ENCODE measurements at places on chromosomes 13 and 19.

DNA sequence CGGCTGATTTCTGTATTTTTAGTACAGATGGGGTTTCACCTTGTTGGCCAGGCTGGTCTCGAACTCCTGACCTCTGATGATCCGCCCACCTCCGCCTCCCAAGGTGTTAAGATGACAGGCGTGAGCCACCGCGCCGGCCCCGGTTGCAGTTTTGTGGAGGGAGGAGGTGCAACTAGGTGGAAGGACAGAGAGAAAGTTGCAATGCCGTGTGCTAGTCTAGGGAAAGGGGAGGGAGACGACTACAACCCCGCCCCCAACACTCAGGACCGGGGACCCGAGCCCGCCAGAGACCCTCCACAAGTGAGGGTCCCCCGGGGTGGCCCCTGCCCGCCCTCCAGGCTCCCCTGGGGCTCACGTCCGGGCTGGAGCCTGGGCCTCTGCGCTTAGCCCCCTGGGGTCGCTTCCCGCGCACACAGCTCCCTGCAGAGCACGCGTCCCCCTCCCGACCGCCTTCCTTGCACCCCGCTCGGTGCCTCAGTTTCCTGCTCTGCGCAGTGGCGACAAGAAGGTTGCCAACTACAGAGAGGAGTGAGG, 1.2 kb upstream of the ARID3A start:
- no peak for DNase-seq

GRCh38 chr13:97030705-97031452, 36.6 kb upstream of the OXGR1 start:
- no peak for DNase-seq

GRCh38 chr13:48532256-48532505, 699 bp downstream of the RCBTB2 start:
- DNase-seq, result no peak

GRCh38 chr13:114118086-114118485, 14.3 kb downstream of the RASA3 start:
- no peak for DNase-seq

DNA sequence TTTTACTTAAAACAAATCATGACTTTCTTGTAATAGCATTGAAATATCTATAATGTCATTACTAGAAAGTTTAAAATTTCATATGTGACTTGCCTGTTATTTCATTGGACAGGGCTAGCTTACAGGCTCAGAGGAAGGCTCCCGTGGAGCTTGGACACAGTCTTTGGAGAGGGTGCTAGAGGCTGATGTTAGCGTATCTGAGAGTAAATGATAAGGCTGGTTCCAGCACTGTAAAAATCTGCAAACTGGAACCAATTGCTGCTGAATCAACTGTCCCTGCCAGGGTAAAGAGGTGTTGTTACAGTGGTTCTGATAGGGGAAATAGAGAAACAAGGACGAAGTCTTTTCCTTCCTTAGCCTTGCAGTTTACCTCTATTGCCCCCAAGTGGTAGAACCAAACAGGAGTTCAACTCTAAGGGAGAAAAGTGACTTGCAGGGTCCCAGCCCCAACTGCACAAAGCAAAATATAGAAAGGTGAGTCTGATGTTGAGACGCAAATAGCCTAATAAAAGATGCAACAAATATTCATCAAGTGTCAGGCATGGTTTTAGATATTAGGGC, 901.7 kb downstream of the DIAPH3 start:
- no peak for DNase-seq

DNA sequence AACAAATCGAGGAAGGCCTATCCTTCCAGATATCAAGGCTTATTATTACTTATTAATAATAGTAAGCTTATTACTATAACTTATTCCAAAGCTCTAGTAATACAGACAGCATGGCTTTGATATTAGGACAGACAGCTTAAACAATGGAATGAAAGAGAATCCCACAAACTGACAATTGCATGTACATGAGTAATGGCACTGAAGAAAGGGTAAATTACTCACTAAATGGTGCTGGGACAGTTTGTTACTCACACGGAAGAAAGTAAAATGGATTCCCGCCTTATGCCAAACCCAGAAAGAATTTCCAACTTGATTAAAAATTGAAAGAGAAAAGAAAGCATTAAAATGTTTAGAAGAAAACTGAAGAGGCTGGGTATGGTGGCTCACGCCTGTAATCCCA, 60.3 kb downstream of the MIPEP start:
- DNase-seq, result no peak

- no peak for DNase-seq
Measured at GRCh38 chr13:97235549-97236231, 13.6 kb downstream of the MBNL2 start.

DNA sequence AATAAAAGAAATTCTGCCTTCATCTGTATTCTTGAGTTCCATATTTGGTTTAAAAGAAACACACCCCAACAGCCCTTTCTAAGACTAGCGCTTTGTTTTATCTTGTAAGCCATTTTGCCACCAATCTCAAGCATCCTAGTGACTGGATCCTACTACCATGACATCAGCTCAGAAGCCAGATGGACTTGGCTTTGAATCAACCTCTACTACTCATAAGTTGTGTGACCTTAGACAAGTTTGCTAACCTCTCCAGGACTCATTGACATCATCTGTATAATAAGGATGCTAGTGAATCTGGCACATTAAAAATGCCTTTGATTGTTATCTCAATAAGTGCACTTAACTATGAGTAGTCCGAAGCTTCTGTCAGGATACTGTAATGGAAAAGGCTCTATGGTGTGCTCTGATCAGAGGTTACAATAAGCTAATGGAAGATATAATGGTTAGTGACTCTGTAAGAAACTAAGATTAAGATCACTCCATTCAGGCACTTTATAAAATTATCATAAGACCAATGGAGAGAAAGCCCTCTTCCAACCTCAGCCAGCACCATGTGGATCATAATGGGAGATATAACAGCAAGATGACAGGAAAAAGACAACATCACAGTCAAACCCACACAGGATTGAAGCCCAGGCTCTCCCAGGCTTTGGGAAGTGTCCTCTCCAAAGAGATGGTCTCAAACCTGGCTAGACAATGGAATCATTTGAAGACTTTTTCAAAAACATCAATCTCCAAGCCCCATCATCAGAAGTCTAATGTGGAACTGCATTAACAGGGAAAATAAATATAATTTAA, 180.6 kb upstream of the MIR17HG start:
- DNase-seq, result no peak

DNA sequence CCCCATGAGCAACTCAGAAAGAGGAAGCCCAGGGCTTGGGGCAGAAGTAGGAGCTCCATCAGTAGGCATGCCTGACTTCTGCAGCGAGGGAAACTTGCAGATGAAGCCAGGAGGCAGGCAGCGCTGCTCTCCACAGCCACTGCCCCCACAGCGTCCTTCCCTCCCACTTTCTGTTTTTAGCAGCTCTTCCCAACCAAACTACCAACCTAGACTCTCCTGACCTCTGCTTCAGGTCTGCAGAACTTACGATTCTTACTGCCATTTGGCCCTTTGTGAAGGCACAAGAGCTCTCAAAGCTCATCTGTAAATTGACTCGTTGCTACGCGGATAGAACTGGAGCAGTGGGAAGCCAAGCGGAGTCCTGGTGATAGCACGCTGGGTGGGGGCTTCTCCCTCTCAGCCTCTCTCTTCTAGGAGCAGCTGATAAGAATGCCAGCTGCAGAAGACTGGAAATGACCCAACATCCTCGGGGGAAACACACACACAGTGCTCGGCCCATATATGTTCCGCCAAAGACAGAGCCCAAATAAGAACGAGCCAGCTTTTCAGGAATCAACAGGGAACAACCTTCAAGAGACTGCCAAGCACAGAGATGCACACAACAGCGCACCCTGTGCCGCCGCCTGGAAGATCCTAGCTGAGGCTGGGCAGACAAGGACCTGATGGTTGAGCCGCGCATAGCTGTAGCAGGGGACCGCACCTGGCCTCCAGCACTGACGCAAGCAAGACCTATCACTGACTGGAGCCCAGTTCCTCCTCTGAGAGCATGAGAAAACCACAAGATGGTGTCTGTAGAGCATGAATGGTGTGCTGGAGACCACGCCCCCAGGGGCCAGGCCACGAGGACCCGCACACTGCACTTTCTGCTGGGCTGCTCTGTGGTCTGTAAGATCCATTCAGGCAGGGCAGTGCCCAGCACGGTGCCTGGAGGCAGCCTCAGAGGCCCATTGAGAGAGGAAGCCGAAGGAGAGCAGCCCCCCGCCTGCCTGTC, 15.9 kb upstream of the SLC35E1 start:
- DNase-seq, result no peak

- no peak for DNase-seq
Measured at GRCh38 chr19:37079238-37079637, 1.0 kb downstream of the ZNF420 start.

- no peak for DNase-seq
Measured at GRCh38 chr19:2270157-2270422, 11.9 kb downstream of the PEAK3 start.

GRCh38 chr13:33207615-33207961, 78.0 kb downstream of the STARD13 start:
- DNase-seq, result no peak

DNA sequence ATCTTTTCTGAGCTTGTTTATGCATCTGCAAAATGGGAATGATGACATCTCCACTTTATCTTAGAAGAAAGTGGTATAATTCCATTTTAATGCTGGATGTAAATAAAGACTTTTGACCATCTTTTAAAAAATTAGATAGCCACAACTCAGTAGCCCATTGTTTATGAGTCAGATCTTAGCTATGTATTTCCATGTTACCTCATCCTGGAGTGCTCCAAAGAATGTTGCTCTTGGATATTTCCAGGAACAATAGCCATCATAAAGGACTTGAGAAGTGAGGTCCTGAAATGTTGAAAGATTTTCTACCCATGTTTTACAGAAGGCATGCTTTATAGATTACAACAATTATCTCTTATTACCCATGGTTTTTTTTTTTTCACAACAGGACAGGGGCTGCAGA, 229.3 kb upstream of the EDNRB start:
- DNase-seq, result no peak

GRCh38 chr19:39406656-39407409, at the start of gene ZFP36:
Gene ZFP36 (plus strand): TSS chr19:39406847. CDS start chr19:39406905, 58 bp downstream.
- DNase-seq, result peak; percentile 80

DNA sequence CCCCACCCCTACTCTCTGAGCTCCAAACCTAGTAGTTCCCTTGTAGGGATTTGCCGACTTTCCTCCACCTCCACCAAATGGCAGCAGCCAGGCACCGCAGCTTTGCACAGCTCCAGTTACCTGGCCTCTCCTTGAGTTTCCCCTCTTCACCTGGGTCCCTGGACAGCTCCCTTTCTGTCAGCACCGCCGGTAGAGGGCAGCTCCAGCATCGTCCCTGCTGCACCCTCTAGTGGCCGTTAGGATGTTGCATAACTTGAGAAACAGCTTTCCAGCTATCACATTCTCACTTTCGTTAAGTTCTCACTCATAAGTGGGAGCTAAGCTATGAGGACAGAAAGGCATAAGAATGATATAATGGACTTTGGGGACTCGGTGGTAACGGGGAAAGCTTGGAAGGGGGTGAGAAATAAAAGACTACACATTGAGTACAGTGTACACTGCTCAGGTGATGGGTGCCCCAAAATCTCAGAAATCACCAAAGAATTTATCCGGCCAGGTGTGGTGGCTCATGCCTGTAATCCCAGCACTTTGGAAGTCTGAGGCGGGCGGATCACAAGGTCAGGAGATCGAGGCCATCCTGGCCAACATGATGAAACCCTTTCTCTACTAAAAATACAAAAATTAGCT, 60.4 kb upstream of the OLFM4 start:
- peak; percentile 25 for DNase-seq

- DNase-seq, result no peak
Measured at GRCh38 chr19:16001481-16002312, 52.9 kb downstream of the OR10H4 start.

DNA sequence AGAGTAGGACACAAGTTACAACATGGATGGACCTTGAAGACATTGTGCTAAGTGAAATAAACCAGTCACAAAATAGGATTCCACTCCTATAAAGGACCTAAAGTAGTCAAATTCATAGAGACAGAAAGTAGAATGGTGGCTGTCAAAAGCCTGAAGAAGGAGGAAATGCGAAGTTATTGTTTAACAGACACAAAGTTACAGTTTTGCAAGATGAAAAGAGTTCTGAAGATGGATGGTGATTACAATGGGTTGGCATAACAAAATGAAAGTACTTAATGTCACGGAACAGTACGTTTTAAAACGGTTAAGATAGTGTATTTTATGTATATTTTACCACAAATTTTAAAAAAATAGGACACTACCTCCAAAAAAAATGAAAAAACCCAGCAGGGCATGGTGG, 34.8 kb downstream of the FOXO1 start:
- no peak for DNase-seq

DNA sequence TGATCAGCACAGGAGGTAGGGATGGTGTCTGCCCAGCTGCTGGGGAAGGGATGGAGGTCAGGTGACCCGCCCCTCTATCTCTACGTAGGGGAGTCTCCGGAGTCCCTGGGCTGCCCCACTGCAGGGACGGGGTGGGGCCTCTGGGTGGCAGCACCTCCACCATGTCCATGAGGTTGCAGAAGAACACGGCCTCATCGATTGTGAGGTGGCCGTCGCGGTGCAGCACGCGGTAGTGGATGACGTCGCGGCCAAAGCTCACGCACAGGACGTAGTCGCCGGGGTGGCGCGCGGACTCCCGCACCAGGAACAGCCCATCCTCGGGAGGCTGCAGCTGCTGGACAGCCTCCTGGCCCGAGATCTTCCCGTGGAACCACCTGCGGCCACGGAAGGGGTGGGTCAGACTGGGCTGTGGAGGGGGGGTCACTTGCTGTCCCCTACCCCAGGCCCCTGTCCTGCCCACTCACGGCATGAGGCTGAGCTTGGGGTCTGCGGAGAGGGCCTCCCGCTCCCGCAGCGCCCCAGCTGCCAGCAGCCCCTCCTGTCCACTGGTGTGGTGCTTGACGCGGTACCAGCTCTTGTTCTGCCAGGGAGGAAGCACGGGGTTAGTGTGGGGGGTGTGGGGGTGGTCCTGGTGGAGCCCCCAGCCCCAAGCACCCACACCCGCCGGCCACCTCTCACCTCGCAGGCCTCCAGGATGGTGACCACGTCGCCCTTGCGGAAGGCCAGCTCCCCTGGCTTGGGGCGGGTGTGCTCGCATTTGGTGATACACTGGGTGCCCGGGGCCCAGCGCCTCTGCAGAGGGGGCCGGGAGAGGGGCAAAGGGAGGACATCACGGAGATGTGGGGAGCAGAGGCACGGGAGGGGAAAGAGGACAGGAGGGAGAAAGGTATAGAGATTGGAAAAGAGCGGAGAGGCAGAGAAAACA, 2.3 kb downstream of the MATK start:
- peak; percentile 31 for DNase-seq

DNA sequence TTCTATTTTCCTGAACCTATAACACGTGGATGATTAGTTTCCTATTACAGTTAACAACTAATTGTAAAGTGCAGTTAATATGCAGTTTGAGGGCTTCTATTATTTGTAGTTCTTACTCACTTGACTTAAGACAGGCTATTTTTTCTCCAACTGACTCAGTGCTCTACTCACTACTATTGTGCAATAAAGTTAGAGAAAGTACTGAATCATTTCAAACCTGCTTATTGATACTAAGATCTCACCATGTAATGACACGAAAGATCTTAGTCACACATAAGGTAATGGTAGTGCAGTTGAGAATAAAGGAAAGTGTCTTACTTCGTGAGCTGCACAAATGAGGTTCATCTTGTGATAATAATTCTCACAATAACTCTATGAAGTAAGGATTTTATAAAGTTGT, 22.8 kb upstream of the ITM2B start:
- no peak for DNase-seq

All from activated CD8-positive, alpha-beta memory T cell treated with anti-CD3 and anti-CD28 coated beads for 4 hours (primary cell).